Liver (tissue), 10 donors: ENCODE measurements at places on chromosomes 7 and 10. TPM values are rescaled to one million over a fixed set of nuclear protein-coding genes. Genes with fewer than 3 reads are reported as not detected.

EPHA1 gene
- 12.0 TPM for total RNA-seq

- H3K4me1 ChIP-seq: no peaks in the 10 kb centered on the region
- H3K36me3 ChIP-seq: no peaks in the 10 kb centered on the region
- H3K4me3 ChIP-seq: no peak overlapping the region
- DNase-seq: no peak
- no peaks in the 10 kb centered on the region for H3K27me3 ChIP-seq
These were observed 25.3 kb downstream of the VWDE start for GRCh38 chr7:12378389-12378788.

DNA sequence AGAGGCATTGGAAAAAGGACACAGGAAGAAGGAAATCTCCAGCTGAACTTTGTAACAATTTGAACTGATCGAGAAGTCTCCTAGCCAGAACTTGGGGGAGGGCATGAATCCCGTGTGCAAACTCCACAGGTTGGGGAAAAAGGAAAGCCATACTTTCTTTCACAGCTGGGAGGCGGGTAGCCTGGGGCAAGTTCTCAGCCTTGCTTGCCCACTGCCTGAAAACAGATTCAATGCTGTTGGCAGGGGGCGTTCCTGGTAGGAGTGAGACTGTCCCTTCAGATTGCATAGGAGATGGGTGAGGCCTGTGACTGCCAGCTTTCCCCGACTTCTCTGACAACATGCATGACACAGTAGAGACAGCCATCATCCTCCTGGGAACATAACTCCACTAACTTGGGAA lies 289.1 kb upstream of the PHF14 start:
- no peaks in the 10 kb centered on the region for H3K36me3 ChIP-seq
- H3K27ac ChIP-seq: no peak overlapping the region
- no peaks in the 10 kb centered on the region for H3K4me1 ChIP-seq
- H3K4me3 ChIP-seq: no peak overlapping the region
- DNase-seq: no peak

ACHE gene
- 0.25 TPM for total RNA-seq

GPR146 gene
- 33.5 TPM for total RNA-seq

GRCh38 chr10:102396730-102397151 lies 1.2 kb downstream of the NFKB2 start:
- no peak for DNase-seq
- no peaks in the 10 kb centered on the region for H3K36me3 ChIP-seq
- H3K27me3 ChIP-seq: no peaks in the 10 kb centered on the region
- H3K27ac ChIP-seq: peak overlapping the region; percentile 96
- peaks cover 11% of the 10 kb centered on the region for H3K4me1 ChIP-seq

PTPN20 gene
- 1.0 TPM for total RNA-seq

DNA sequence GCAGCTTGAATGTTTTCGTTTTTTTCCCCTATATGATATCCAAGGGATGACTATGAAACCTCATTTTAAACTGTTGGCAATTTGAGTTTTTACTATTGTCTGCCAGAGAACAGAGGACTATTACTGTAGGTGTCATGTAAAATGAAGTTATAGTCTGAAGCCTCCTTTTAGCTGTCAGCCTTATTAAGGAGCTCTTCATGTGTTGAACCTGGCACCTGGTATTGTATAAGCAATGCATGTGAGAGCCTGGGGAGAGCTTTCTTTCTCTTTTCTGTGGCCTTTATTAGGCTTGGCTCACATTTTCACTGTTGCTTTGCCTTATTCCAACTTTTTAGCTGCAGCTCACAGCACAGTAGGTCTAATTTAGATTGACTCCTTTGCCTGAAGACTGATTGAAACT lies 119.1 kb upstream of the FOXP2 start:
- no peaks in the 10 kb centered on the region for H3K4me1 ChIP-seq
- DNase-seq: no peak
- H3K4me3 ChIP-seq: no peak overlapping the region
- no peak overlapping the region for H3K27ac ChIP-seq
- no peaks in the 10 kb centered on the region for H3K36me3 ChIP-seq

DNA sequence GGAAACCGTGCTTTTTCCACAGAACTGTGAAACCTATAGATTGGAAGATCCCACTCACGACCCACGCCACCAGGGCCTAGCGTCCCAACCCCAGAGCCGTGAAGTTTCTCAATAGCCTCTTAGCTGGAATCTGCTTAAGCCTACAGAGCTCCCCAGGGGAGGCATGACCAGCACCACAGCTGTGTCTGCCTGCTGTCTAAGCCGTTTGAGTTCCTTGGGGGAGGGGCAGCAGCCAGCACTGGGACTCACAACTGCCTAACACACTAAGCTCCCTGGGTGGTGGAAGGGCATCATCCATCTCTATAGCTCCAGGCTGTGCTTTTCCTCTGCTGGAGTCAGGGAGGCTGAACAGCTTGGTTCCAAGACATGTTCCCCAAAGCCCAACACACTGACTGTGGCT lies 26.0 kb upstream of the TMEM140 start:
- H3K27ac ChIP-seq: no peak overlapping the region
- no peaks in the 10 kb centered on the region for H3K27me3 ChIP-seq
- DNase-seq: no peak
- no peaks in the 10 kb centered on the region for H3K4me1 ChIP-seq
- no peaks in the 10 kb centered on the region for H3K36me3 ChIP-seq

IQCE gene
- 5.9 TPM for total RNA-seq

- H3K4me3 ChIP-seq: no peak overlapping the region
- no peaks in the 10 kb centered on the region for H3K4me1 ChIP-seq
- no peaks in the 10 kb centered on the region for H3K27me3 ChIP-seq
- H3K27ac ChIP-seq: no peak overlapping the region
- H3K36me3 ChIP-seq: no peaks in the 10 kb centered on the region
These were observed 281.0 kb upstream of the PTER start for GRCh38 chr10:16155834-16156233.

CPVL gene
- total RNA-seq: 39.0 TPM

DNA sequence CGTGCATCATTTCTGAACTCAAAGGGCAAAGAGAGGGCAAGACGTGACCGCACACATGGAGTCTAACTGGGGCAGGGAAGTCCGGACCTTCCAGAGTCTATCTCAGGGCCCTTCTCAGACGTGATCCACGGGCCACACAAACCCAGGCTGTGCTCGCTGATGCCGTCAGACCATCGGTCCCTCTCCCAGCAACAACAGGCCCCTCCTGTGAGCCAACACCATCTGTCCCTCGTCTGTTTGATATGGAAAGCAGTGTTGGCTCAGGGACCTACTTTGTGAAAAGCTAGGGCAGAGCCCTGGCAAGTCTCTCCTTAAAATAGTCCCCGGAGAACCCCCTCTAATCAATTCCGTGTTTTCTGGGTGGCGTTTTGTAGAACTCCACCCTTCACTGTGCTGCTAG lies 208.8 kb downstream of the TCERG1L start:
- no peak overlapping the region for H3K4me3 ChIP-seq
- no peaks in the 10 kb centered on the region for H3K36me3 ChIP-seq
- no peak for DNase-seq
- no peak overlapping the region for H3K27ac ChIP-seq

DNA sequence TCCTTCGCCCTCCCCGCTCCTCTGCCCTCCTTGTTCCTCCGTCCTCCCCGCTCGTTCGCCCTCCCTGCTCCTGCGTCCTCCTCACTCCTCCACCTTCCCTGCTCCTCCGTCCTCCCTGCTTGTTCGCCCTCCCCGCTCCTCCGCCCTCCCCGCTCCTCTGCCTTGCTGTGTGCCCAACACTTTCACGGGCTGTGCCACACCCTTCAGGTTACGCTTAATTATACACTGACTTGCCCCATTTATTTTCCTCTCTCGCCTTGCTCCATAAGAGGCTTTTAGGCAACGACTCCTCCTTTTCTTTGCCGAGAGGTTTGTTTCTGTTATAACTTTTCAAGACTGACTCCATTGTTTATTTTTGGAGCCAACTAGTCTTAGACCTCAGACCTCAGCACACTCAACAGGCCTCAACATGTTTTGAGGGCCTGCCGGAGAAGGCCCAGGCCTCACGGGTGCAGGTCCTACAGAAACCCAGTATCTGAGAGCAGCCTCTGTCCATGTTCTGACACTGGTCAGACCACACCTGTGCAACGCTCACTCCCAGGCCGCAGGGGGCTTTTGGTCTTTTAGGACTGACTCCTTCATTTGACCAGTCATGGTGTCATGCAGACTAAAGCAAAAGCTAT lies 18.2 kb upstream of the PRKAG2 start:
- H3K4me1 ChIP-seq: peaks cover 2% of the 10 kb centered on the region
- no peak for DNase-seq
- no peaks in the 10 kb centered on the region for H3K27me3 ChIP-seq
- no peaks in the 10 kb centered on the region for H3K36me3 ChIP-seq
- no peak overlapping the region for H3K27ac ChIP-seq
- no peak overlapping the region for H3K4me3 ChIP-seq

NYAP1 gene
- total RNA-seq: 0.09 TPM

MYO1G gene
- 3.1 TPM for total RNA-seq

- DNase-seq: no peak
- H3K36me3 ChIP-seq: no peaks in the 10 kb centered on the region
- H3K27me3 ChIP-seq: no peaks in the 10 kb centered on the region
- no peak overlapping the region for H3K4me3 ChIP-seq
These were observed 97.3 kb downstream of the PPP1R9A start for GRCh38 chr7:95004618-95005247.

TRIM4 gene
- total RNA-seq: 16.2 TPM

GRCh38 chr10:129417870-129418269 lies 49.2 kb upstream of the MGMT start:
- H3K4me3 ChIP-seq: no peak overlapping the region
- H3K4me1 ChIP-seq: no peaks in the 10 kb centered on the region
- H3K27me3 ChIP-seq: no peaks in the 10 kb centered on the region
- H3K36me3 ChIP-seq: no peaks in the 10 kb centered on the region
- H3K27ac ChIP-seq: no peak overlapping the region

- no peaks in the 10 kb centered on the region for H3K4me1 ChIP-seq
- no peak for DNase-seq
- no peaks in the 10 kb centered on the region for H3K27me3 ChIP-seq
- no peaks in the 10 kb centered on the region for H3K36me3 ChIP-seq
- H3K27ac ChIP-seq: no peak overlapping the region
These were observed 33.9 kb upstream of the MKX start for GRCh38 chr10:27779462-27780015.

TMEM178B gene
- total RNA-seq: under 0.01 TPM

- no peaks in the 10 kb centered on the region for H3K36me3 ChIP-seq
- no peaks in the 10 kb centered on the region for H3K27me3 ChIP-seq
- no peak overlapping the region for H3K27ac ChIP-seq
- DNase-seq: no peak
These were observed 526.7 kb upstream of the LRRN3 start for GRCh38 chr7:110564246-110564645.

- no peak overlapping the region for H3K27ac ChIP-seq
- H3K4me3 ChIP-seq: no peak overlapping the region
- no peak for DNase-seq
- no peaks in the 10 kb centered on the region for H3K36me3 ChIP-seq
- no peaks in the 10 kb centered on the region for H3K27me3 ChIP-seq
These were observed 130.4 kb downstream of the CUL2 start for GRCh38 chr10:34959786-34960185.

GRCh38 chr10:132584081-132584480 lies 46.5 kb downstream of the INPP5A start:
- DNase-seq: no peak
- no peaks in the 10 kb centered on the region for H3K27me3 ChIP-seq
- peaks cover 35% of the 10 kb centered on the region for H3K4me1 ChIP-seq
- H3K27ac ChIP-seq: no peak overlapping the region

DNA sequence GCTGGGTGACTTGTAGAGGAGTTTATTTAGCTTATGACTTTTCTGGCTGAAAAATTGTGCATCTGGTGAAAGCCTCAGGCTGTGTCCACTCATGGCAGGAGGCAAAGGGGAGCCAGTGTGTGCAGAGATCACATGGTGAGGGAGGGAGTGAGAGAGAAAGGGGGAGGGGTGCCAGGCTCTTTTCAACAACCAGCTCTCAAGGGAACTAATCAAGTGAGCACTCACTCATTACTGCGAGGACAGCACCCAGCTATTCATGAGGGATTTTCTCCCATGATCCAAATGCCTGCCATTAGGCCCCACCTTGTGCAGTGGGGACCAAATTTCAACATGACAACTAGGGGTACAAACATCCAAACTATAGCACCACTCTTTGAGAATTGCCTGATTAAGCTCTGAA lies 590.2 kb downstream of the MAGI2 start:
- no peaks in the 10 kb centered on the region for H3K27me3 ChIP-seq
- no peak overlapping the region for H3K4me3 ChIP-seq
- DNase-seq: no peak
- no peaks in the 10 kb centered on the region for H3K4me1 ChIP-seq
- no peaks in the 10 kb centered on the region for H3K36me3 ChIP-seq

DNA sequence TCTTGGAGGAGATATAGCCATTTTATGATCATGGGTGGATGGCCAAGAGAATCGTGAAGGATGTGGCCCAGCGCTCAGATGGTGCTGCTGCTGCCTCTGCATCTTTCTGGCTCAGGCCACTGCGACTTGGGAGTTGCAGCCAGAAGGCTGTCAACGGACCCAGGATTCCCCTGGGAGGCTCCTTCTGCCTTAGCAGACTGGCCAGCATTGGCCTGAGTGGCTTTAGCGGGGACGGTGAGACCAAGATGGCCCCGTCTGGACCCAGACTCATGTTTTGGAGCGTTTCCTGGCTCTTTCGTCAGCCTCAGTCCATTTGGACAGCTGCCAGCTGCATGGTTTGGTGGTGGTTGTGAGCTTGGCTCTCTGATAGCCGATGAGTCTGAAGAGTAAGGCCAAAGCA lies 97.2 kb downstream of the GALNT17 start:
- peaks cover 2% of the 10 kb centered on the region for H3K36me3 ChIP-seq
- H3K27me3 ChIP-seq: no peaks in the 10 kb centered on the region
- no peak overlapping the region for H3K27ac ChIP-seq
- H3K4me1 ChIP-seq: no peaks in the 10 kb centered on the region
- no peak for DNase-seq
- H3K4me3 ChIP-seq: no peak overlapping the region

GRCh38 chr10:100303724-100304319 lies 17.3 kb upstream of the BLOC1S2 start:
- H3K4me1 ChIP-seq: peaks cover 6% of the 10 kb centered on the region
- DNase-seq: no peak
- H3K27me3 ChIP-seq: no peaks in the 10 kb centered on the region
- H3K36me3 ChIP-seq: no peaks in the 10 kb centered on the region
- H3K27ac ChIP-seq: no peak overlapping the region

BAIAP2L1 gene
- 8.6 TPM for total RNA-seq

DNA sequence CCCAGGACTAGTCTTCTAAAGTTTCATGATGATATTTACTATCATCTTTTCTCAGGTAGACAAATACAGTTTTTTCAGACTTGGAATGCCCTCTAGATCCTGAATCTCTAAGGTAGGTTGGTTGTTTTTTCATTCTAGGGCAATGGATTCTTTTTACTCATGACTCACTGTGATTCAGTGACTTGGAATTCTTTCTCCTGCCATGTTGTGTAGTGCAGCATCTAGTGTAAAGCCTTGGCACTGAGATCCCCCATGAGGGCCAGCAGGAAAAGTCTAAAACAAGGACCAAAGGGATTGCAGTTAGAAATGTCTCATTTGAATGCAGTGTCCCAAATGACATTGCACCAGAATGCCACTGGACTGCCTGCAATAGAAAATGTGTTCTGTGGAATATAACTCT lies 430.4 kb downstream of the NEBL start:
- DNase-seq: no peak
- H3K4me1 ChIP-seq: no peaks in the 10 kb centered on the region
- H3K4me3 ChIP-seq: no peak overlapping the region
- no peaks in the 10 kb centered on the region for H3K36me3 ChIP-seq
- no peaks in the 10 kb centered on the region for H3K27me3 ChIP-seq
- H3K27ac ChIP-seq: no peak overlapping the region

GRCh38 chr10:108582888-108583287 lies 1340.4 kb downstream of the XPNPEP1 start:
- H3K27me3 ChIP-seq: no peaks in the 10 kb centered on the region
- no peak overlapping the region for H3K27ac ChIP-seq
- peaks cover 16% of the 10 kb centered on the region for H3K4me1 ChIP-seq
- no peak overlapping the region for H3K4me3 ChIP-seq
- no peak for DNase-seq
- H3K36me3 ChIP-seq: no peaks in the 10 kb centered on the region
